ENCODE measurements at places on chromosomes 13 and 19.

DNA sequence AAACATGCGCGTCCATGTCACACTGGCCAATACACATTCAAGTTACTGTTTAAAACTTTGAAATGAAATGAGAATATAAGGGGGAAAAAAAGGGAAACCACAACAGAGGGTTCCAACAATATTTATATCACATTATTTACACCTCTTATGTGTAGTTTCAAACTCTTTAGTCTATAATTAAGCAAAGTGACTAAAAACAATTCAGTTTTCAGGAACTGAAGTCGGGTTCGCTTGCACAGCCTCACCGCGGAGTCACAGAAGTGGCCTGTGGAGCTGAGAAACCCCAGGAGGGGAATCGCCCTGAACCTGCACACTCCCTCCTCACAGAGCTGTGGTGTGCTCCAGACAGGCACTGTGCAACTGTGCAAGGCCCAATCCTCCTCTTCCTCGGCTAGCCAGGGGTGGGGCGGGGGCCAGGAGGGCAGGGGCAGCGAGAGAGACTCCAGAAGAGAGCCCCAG lies 75.9 kb downstream of the STK24 start:
- DNase-seq = no peak

GRCh38 chr13:93775507-93776108 lies 549.0 kb downstream of the GPC6 start:
- DNase-seq = no peak

GRCh38 chr13:102294407-102295018 lies 107.3 kb downstream of the FGF14 start:
- no peak for DNase-seq

DNA sequence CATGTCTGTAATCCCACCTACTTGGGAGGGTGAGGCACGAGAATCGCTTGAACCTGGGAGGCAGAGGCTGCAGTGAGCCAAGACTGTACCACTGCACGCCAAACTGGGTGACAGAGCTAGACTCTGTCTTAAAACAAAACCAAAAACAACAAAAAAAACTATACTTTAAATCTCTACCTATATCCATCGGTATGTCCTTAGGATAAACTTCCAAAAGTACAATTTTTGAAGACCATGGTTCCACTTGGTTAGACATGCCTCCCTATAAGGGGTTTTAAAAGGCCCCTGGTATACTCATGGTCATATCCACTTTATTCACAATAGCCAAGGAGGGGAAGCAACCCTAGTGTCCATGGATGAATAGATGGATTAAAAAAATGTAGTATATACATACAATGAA lies 39.8 kb downstream of the RUBCNL start:
- DNase-seq = no peak

DNA sequence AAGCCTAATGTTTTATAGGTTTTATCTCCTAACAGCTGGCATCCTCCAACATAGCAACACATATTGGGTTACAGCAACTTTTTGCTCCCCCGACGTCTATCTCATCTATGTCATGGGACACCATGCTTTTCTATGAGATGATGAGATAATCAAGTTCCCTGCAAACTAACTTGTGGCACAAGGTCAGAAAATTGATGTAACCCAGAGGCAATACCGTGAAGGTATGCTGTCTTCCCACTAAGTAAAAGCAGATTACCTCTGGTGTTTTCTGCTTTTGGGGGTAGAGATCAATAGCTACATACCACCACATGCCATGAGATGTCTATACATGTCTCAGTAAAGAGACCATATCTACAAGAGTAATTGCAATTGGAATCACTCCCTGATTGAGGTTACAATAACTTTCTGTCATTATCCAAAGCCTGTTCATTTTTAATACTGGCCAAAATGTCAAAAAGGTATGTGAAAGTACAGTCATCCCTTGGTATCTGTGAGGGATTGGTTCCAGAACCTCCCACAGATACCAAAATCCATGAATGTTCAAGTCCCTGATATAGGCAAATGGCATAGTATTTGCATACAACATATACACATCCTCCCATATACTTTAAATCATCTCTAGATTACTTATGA lies 131.3 kb downstream of the CYSLTR2 start:
- no peak for DNase-seq

GRCh38 chr19:47123406-47123805 lies 7.2 kb upstream of the SAE1 start:
- no peak for DNase-seq

GRCh38 chr13:46679369-46680120 lies 117.4 kb downstream of the ESD start:
- DNase-seq = no peak

- DNase-seq = no peak
These were observed 265.3 kb downstream of the NALCN start for GRCh38 chr13:101150998-101151397.

DNA sequence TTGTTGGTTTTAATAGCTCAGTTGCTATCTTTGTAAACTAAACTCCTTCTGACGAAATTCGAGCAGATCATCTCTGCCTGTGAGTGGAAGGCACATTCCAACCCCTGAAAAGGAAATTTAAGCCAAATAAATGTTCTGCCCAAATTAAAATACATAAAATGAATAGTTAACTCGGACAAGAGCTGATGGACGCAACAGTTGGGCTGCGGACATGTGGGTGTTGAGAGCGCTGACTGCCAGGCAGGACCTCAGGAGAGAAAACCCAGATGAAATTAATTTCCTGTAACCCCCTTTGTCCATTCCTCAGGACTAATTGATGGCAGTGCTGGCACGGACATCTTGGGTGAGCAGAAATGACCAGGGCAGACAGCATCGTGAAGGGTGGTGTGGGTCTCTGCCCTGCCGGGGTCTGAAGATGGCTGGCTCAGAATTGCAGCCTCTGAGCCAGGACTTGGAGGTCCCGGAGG lies 86.5 kb downstream of the TSHZ3 start:
- peak; percentile 74 for DNase-seq
